Pericardium fibroblast (primary cell): ENCODE measurements at places on chromosomes 16 and 17. TPM values are rescaled to one million over a fixed set of nuclear protein-coding genes. Genes with fewer than 3 reads are reported as not detected.

The KCNJ12 gene
- 1.5 and 5.1 TPM in 2 replicates for total RNA-seq

The CSH2 gene
- not detected in 2 replicates for total RNA-seq

The LASP1 gene
- total RNA-seq: 255 and 440 TPM in 2 replicates

The PGAP6 gene
- 56.3 and 67.3 TPM in 2 replicates for total RNA-seq

The TMEM238L gene
- total RNA-seq: not detected in 2 replicates

The HBM gene
- not detected in 2 replicates for total RNA-seq

The GLYR1 gene
- 23.7 and 31.3 TPM in 2 replicates for total RNA-seq
